ENCODE measurements at places on chromosomes 12 and 14.

DNA sequence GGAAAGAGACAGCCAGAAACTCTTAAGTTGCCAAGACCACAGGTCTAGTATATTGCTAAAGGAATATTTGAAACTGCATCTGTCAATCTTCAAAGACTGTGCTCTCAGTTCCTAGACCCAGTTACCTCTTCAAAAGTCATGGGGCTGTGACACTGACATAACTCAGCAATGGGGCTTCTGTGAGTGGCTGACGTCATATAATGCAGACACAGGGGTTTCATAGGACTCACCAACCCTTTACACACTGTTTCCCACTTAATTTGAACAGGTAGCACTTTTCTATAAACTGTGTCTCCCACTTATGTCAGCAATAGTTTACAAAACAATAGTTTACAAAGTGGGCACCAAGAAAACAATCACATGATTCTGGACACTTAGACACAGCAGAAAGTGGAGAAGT is 158.4 kb downstream of the GALC start:
- no peak for DNase-seq

DNA sequence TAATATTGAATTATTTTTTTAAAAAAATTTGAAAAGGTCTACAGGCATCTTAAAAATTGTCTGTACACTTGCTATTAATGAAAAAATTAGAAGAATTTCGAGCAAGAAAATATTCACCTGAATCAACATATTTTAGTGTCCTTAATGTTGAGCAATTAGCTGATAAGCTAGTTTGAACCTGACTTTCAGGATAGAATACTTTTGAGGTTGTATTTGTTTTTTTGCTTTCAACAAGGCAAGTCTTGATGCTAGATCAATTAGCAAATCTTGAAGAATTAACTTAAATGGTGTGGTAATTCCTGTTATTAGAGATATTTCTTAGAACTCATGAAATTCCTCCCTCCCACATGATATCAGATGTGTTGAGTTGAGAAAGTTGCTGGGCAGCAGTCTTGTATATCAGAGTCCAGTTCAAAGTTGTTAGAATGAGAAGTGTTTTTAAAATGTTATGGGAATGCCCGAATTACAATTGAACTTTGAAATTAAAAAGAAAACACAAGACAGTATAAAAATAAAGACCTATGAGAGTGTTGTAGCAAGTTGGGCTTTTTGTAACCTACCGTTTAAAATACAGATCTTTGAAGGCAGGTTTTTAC is 119.2 kb downstream of the TRMT5 start:
- DNase-seq: no peak

DNA sequence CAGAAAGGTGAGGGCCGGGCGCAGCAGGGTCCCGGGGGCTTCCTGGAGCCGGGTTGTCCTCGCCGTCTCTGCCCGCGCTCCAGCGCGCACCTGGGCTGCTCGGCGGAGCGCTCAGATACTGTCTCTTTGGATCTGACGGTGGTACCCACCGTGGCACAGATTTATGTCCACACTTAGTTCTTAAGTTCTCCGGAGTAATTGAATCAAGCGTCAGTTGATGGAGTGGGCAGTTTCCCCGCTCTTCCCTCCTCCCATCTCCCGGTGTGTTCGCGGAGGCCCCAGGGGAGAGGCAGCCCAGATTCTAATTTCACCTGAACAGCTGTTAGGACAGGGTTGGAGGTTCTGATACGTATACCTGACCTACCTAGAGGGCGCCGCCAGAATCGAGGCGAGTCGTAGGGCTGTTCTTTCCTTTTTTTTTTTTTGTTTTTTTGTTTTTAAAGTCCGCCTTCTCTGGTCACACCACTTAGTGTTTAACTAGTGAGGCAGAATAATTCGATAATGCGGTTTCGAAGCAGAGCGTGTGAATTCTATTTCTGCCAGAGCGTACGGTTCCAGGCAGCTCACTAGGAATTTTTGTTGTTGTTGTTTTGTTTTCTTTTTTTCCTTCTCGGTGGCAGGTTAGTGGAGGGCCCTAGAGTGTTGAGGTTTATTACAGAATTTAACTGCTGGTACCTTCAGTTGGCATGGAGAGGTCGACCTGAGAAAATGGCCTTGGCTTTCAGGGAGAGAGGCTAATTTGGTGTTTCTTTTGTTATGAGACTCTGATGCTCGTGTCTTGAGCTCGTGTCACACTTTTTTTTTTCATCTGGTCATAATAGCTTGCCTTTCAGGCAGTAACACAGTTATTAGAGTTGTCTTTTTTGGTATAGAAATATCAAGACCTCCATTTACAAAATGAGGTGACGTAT is 22.3 kb upstream of the GNS start:
- DNase-seq: no peak

DNA sequence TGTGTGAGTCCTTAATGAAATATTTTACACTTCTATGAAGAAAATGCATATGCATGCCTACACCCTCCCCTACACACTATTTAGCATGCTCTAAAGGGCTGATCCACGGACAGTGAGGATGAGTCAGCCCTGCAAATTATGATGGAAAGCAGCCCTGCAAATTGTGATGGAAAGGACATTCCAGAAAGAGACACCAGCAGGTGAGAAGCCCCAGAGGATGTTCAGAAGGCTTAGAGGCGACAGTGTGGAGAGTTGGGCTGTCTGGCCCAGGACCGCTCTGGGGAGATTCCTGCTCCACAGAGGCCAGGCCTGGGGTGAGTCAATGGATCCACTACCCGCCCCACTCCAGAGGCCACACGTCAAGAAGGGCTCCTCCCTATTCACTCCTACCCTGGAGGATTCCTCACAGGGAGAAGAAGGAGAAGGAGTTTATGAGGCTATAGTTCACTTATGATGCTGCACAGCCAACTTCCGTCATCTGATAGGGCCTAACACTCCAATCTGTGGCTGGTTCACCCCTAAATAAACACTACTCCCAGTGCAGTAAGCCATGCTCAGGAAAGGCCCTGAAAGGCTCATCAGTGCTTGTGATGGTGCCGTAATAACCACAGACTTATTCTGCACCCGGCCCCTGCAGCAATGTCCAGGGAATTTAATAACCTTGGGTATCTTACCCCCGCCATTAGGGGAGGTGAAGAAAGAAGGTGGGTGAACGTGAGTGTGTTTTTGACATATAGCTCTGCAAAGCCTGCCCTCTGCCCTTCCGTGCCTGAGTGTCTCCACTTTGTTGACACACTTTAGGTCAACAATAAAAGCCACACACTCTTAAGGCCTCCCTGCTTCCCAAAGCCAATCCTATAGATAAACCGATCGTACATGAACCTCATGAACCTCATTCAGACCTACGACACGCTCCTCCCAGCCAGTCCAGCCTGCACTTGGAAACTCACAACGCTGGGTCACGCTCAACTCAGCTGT is 46.4 kb downstream of the CLMN start:
- DNase-seq: no peak

DNA sequence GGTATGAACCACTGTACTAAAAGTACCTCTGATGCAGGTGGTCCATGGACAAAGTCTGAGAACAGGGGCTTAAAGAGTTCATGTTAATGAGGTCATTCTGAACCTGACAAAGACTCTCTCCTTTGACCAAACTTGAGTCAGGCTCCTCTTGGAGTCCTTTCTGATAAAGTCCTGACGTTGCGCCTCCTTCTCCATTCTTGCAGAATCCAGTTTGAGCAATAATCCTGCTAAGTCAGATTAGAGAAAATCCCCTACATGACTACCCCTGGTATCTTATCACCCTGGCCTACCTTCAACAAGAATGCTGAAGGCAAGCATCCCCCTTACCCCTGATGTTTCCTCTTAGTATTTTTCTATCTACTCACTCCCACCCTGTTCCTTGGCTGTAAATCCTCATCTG is 46.0 kb upstream of the ISM2 start:
- DNase-seq: no peak
